ENCODE measurements at places on chromosomes 6 and 20. TPM values are rescaled to one million over a fixed set of nuclear protein-coding genes. Genes with fewer than 3 reads are reported as not detected.

The POPDC3 gene
- 0.86 TPM for total RNA-seq

The FAM229B gene
- total RNA-seq: 30.3 TPM

The KHDC1L gene
- total RNA-seq: not detected

The SPEF1 gene
- total RNA-seq: 0.54 TPM

The TEAD3 gene
- 19.2 TPM for total RNA-seq

DNA sequence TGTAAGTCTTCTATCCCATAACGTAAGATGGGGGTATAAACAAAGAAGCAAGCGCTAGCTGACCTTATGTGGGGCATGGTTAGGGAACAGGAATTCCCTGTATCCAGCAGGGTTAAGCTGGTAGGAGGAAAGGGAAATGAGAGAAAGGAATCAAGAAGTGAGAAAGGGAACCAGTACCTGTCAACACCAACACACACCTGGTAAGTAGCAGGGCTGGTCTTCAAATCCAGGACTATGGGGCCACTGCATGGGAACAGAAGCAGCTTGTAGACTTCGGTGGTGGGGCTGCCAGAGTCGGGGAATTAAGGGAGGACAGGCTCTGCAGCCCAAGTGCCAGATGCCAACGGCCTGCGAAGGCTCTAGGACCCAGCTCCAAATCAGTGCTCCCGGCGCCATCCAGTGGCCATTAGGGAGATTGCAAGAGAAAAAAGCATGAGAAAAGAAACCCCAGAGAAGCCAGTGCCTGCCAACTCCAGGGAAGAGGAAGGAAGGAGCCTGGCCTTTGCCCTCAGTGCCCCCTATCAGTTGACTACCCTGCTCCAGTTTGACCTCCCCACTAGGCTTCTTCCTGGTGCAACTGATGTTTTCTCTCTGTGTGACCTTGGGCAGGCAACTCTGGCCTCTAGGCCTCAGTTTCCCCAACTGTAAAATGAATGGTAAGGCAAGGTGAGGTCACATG, 15.8 kb upstream of the RBPJL start:
- DNase-seq: peak; percentile 85
- peaks cover 21% of the 10 kb centered on the region for H3K4me1 ChIP-seq
- no peak overlapping the region for H3K27ac ChIP-seq

DNA sequence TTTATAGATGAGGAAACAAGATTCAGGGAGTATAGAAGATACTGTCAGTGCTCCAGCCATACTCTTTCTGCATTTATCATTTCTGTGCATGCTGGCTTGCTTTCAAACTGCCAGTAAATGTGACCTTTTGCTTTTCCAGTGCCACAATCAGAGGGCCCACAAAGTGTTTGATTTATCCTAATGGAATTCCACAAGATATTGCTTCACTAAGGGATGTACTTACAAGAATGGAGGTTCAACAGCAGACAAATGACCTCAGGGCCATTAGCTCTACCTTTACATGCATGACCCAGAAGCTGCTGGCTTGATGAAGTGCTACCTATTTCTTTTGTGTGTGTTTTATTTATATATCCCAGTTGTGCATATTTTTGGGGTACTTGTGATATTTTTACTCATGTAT, 171.5 kb upstream of the GRIK2 start:
- peaks cover 3% of the 10 kb centered on the region for H3K36me3 ChIP-seq
- no peak overlapping the region for H3K4me3 ChIP-seq
- H3K4me1 ChIP-seq: no peaks in the 10 kb centered on the region

- peaks cover 17% of the 10 kb centered on the region for H3K4me1 ChIP-seq
- H3K27ac ChIP-seq: peak overlapping the region; percentile 79
- H3K36me3 ChIP-seq: no peaks in the 10 kb centered on the region
Observed at GRCh38 chr6:98787961-98788360, 46.4 kb upstream of the POU3F2 start.

DNA sequence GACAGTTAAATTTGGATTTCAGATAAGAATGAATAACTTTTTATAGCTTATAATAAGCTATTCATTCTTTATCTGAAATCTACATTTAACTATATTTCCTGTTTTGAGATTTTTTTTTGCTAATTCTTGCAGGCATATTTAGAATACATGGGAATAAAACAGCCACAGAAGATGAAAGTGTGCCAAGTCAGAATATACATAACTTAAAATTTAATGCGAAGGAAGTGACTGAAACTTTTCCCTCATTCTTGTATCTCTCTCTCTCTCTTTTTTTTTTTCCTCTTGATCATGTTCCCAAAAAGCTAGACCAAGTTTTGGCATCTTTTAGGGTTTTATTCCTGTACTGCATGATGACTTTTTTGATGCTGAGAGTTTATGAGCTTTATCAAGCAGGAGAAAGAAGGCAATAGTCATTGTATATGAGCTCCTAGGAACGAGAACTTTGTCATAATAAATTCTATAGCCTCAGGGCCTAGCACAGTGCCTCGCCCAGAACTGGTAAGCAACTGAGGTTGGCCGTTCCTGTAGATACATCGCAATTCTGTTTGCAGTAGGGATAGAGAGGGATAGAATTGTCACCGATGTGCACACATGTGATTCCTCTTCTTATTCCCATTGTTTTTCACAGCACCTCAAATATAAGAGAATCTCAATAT, 205.2 kb downstream of the MYLK4 start:
- H3K36me3 ChIP-seq: no peaks in the 10 kb centered on the region
- H3K27me3 ChIP-seq: peaks cover 6% of the 10 kb centered on the region
- no peak overlapping the region for H3K27ac ChIP-seq
- no peaks in the 10 kb centered on the region for H3K4me1 ChIP-seq
- no peak for DNase-seq
- H3K4me3 ChIP-seq: no peak overlapping the region

DNA sequence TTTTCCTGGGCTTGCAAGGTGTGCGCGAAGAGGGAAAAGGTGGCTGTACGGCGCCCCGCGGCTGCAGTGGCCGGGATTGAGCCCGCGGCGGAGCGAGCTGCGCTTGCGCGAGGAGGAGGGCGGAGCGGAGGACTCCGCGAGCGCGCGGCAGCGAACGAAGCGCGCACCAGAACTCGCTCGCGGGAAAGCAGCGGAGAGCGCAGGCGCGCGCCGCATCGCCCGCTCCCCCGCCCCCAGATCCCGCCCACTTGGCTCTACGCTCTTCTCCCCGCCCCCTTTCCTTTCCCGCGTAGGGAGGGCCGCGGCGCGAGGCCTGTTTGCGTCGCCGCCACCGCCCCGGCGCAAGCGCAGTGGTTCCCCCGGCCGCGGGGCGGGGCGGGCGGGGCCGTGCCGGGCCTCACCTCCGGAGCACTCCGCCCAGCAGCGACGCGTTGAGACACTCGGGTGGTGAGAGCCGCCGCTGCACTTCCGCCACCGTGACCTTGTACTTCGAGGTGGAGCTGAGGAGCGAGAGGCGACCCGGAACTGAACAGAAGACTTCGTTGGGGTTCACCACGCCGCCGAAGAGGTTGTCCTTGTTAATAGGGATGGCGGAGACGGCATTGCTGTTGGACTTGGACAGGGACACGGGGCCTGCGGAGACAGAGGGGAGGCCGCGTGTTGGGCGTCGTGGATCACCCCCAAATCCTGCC, 10.6 kb downstream of the TFAP2A start:
- peaks cover under 1% of the 10 kb centered on the region for H3K36me3 ChIP-seq
- H3K27ac ChIP-seq: peak overlapping the region; percentile 59
- peaks cover 97% of the 10 kb centered on the region for H3K27me3 ChIP-seq
- peaks cover 38% of the 10 kb centered on the region for H3K4me1 ChIP-seq
- DNase-seq: peak; percentile 86
- peak overlapping the region; percentile 88 for H3K4me3 ChIP-seq

- no peak overlapping the region for H3K27ac ChIP-seq
- peaks cover 23% of the 10 kb centered on the region for H3K36me3 ChIP-seq
- H3K4me1 ChIP-seq: no peaks in the 10 kb centered on the region
- H3K27me3 ChIP-seq: no peaks in the 10 kb centered on the region
- no peak overlapping the region for H3K4me3 ChIP-seq
- DNase-seq: no peak
Observed at GRCh38 chr6:165260462-165260861, 48.9 kb downstream of the C6orf118 start.

DNA sequence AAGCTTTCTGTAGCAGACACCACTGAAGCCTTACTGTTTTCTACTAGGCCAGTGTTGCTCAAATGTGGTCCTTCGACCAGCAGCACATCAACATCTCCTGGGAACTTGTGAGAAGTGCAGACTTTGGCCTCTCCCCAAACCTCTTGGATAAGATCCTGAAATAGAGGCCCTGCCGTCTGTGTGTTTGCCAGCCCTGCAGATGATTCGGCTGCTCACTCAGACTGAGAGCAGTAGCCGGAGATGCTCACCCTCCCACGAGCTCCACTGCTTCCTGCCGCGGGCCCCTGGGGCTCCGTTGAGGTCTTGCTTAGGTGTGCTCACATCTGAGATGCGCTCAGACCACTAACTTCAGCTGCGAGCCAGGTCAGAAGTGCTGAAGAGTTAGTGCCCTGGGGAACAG, 129.5 kb upstream of the SSTR4 start:
- H3K27ac ChIP-seq: no peak overlapping the region
- H3K4me1 ChIP-seq: no peaks in the 10 kb centered on the region
- no peak for DNase-seq
- peaks cover 2% of the 10 kb centered on the region for H3K36me3 ChIP-seq
- peaks cover 18% of the 10 kb centered on the region for H3K27me3 ChIP-seq

DNA sequence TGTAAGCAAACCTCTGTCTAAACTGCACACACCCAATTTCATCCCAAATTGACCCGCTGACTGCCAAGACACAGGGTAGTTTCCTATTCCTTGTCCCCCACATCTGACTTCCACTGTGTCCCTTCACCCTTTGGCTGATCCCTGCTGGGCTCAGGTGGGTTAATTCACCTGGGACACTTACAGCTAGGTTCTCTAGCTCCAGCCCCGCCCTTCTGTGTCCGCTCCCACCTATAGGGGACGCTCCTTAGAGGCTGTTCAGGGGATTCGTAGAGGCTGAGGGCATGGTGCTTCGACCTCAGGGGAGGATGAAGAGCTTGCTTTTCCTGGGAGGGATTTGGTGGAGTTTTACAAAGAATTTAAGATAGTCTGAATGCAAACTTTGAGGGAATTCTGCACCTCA, 4.0 kb upstream of the CD93 start:
- no peak overlapping the region for H3K4me3 ChIP-seq
- H3K27me3 ChIP-seq: peaks cover 2% of the 10 kb centered on the region
- DNase-seq: no peak

DNA sequence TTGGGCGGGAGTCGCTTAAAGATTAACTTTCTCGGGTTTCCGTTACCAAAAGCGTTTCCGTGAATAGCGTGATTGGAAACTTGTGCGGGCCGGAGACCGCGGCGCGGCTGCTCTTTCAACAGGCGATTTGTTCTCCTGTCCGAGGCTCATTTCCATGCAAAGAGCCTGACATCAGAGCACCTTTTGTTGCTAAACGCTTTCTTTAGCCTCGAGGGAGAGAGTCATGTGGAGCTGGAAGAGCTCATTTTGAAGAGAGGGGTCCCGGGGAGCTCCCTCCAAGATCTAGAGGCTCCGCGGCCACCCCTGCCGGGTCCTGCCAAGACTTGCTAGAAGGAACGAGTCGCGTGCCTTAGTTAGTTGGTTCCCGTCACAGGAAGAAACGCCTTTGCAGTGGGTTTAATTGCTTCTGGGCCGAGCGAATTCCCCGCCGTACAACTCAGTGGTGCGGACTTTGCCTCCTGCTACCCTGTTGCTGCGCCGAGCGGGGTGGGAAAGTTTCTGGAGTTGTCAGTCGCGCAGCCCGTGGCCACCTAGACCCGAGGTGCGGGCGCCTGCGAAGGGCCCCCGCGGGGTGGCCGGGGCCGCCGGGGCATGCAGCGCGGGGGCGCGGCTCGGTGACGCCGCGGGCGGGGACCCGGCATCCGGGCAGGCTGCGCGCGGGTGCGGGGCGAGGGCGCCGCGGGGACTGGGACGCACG, at the start of gene SASH1:
TSS of gene SASH1 (plus strand) at position 489 of the 697 bp plus-strand sequence. CDS start 230 bp downstream, outside the sequence.
- peak; percentile 69 for DNase-seq
- peaks cover 54% of the 10 kb centered on the region for H3K4me1 ChIP-seq
- H3K36me3 ChIP-seq: peaks cover 5% of the 10 kb centered on the region
- H3K27ac ChIP-seq: peak within 1 kb of the TSS; percentile 100

GRCh38 chr20:46349742-46350056, 41.4 kb upstream of the CDH22 start:
- H3K4me3 ChIP-seq: peak overlapping the region; percentile 4
- H3K4me1 ChIP-seq: peaks cover 33% of the 10 kb centered on the region
- no peak overlapping the region for H3K27ac ChIP-seq
- H3K27me3 ChIP-seq: peaks cover 4% of the 10 kb centered on the region

DNA sequence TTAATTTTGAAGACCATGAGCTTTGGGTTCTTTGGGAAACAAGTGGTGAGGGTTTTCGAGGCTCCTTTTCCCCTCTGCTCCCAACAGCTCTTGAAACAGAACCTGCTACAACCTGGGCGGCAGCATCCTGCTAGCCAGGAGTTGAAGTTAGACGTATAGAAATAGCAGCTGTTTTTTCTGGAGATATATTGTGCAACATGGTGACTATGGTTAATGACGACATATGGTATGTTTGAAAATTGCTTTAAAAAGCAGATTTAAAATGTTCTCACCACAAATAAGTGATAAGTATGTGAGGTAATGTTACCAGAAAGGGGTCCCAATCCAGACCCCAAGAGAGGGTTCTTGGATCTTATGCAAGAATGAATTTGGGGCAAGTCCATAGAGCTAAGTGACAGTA, 138.9 kb downstream of the PDE7B start:
- no peak overlapping the region for H3K4me3 ChIP-seq
- DNase-seq: no peak
- H3K36me3 ChIP-seq: no peaks in the 10 kb centered on the region
- peaks cover 2% of the 10 kb centered on the region for H3K27me3 ChIP-seq

DNA sequence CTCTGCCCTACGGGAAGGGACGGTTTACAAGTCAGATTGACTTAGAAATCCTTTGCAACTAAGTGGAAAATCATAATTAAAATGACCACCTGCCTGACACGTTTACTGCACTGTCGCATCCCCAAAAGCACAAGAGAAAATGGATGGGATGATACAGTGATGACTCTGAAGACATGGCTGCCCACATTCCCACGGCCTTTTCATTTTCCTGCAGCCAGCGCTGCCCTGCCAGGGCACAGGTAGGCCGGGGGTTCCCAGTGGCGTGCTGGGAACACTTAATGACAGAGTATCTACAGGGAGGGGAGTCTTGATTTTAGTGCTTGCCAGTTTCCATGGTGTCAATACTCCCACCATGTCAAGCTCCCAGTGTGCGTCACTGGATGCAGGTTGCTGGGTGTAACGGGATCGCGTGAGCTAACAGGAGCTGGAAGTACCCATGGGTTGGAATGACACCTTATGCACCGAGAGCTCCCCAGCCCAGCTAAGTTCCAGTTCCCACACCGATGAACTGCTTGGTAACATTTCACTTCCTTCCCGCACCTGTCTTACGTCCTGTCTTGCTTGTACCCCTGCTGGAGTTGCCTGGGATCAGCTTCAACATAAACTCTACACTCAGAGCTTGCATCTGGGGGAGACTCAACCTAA, 129.0 kb downstream of the ANKRD60 start:
- DNase-seq: no peak
- H3K27ac ChIP-seq: no peak overlapping the region
- no peak overlapping the region for H3K4me3 ChIP-seq
- H3K27me3 ChIP-seq: peaks cover 2% of the 10 kb centered on the region

DNA sequence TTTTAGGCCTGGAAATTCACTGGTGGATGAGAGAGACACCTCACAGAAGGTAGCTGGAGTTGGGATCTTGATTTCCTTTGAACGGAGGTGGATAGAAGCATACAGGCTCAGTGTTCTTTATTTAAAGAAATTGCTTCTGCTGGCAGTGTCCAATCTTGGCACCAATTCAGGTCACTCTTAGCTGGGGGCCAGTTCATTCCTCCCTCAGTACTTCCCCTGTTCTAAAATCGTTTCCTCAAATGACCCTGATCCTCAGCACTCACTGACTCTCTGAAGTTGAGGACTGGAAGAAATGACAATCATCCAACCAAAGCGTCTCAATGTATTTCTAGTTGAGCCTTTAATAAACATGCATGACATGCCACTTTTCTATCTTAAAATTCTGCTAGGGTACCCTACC, 472.5 kb upstream of the BTBD3 start:
- DNase-seq: no peak
- H3K27ac ChIP-seq: peak overlapping the region; percentile 24
- H3K4me1 ChIP-seq: peaks cover 25% of the 10 kb centered on the region
- peaks cover 4% of the 10 kb centered on the region for H3K36me3 ChIP-seq
- no peak overlapping the region for H3K4me3 ChIP-seq
